ENCODE measurements at places on chromosomes 3 and 15.

- no peak for DNase-seq
Measured at GRCh38 chr3:178137831-178138230, 398.4 kb upstream of the KCNMB2 start.

GRCh38 chr15:73717802-73718201 is 33.6 kb downstream of the CD276 start:
- no peak for DNase-seq

DNA sequence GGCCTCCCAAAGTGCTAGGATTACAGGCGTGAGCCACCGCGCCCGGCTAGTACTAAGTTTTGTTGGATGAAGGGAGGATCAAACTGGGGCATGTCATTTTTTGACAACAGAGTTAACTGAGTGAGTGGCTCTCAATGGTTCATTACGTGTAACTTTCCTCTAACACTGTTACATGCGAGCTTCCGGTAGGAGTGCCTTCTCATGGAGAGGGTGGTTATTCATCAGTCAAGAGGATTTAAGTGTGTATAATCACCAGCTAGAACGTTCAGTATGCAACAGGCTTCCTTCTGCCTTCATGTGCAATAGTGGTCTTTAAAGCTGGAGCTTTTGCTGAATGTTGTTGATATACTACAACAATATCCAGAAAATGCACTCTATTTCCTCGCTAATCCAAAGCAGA is 19.1 kb upstream of the GOLGA8A start:
- no peak for DNase-seq

- no peak for DNase-seq
Measured at GRCh38 chr3:171797873-171798272, 12.4 kb downstream of the PLD1 start.

DNA sequence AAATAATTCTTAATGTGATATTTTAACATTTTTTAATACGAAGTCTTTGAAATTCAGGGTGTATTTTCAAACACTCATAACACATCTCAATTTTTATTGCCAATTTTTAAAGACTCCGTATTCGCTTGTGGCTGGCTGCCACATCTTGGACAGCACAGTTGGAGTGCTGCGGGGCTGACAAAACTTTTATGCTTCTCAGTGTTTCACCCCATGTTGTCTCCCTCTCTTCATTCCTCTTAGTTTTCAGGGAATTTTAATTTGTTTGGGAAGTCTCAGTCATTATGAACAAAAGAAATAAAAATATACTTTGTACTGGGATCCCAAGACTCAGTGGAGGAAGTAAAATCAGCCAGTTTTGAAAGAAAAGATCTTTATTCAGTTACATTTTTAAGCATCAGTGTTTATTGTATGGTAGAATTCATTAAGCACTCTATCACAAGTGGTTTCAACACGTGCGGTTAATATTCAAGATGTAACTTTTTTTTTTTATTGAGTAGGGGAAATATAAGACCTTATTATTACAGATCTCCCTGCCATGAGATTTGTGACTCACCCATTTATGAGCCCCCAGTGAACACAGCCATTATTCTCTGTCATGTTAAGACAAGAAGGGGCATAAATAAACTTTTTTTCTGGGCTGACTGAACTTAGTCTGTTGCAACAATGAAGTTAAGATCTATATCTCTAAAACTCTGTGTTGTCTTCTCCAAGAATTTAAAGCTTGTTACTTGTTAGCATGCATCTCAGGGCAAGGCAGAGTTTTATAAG is 26.8 kb downstream of the KAT2B start:
- no peak for DNase-seq

- DNase-seq, result no peak
Measured at GRCh38 chr15:70504988-70505387, 258.4 kb downstream of the UACA start.

DNA sequence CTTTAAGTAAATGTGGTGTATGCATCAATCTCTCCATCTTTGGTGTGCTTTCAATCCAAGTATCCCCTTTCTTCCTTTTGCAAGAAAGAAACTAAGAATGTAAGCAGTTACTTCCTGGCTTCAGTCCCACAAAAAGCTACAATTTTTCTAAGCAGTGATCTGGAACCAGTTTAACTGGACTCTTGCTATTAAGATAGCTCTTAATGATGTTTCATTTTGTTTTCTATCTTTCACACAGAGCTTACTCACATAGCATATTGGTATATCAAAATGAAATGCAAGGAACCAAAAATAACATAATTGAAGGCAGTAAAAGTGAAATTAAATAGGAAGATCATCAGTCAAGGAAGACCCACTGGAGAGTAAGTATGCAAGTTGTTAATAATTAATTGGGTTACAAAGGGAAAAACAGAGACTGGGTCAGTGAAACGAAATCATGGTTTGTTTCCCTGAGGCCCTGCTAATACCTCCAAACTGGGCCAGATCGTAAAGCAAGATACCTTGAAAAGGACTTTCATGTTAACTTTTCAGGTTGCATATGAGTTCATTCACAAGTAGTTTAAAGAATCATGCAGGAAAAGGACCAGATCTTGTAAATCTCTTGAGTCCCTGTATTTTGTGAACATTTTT is 41.9 kb downstream of the GPR160 start:
- DNase-seq, result no peak

GRCh38 chr15:23629234-23629805 is 18.3 kb downstream of the MAGEL2 start:
- DNase-seq, result no peak

- no peak for DNase-seq
Measured at GRCh38 chr3:81723732-81724313, 37.6 kb downstream of the GBE1 start.

- DNase-seq, result no peak
Measured at GRCh38 chr3:131786386-131786785, 248.4 kb downstream of the CPNE4 start.

GRCh38 chr3:58766587-58767282 is 100.2 kb upstream of the FAM3D start:
- DNase-seq, result no peak

DNA sequence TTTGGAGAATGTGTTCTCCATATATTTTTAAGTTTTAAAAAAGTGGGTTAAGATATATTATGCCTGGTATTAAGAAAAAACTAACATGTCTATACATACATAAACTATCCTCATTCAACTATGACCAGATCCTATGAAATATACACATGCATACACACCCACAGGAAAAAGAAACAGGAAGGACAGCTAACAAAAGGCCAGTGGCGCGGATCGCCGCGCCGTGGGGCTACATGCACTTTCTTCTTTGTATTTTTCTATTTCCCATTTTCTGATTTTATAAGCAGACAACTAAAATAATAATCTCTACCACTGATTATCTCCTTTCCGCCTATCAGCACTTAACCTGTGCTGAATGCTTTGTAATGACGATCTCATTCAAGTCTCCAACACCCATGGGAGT is 160.1 kb downstream of the OR4M2 start:
- no peak for DNase-seq

DNA sequence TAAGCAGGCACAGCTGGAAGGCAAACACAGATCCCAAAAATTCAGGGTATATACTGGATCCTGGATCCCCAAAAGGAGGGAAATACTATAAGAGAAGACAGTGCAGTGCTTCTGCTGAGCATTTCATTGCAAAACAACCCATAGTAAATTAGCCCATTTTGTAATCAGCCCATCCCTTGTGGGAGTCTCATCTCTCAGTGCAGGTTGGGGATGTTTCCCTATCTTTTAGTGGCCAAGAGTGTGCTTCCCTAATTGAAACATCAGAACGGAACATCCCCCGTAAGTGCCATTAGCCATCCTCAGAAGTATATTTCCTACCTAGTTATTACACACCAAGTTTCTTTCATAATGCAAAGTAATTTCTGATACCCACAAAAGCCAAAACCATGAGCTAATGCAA is 11.2 kb upstream of the MTMR14 start:
- DNase-seq, result no peak

Data from activated CD4-positive, alpha-beta T cell treated with anti-CD3 and anti-CD28 coated beads, Interleukin-2, amount 50 U/mL, for 24 hours (primary cell).